Ecto neural progenitor cell (in vitro differentiated cells): ENCODE measurements at places on chromosomes 11 and 22.

DNA sequence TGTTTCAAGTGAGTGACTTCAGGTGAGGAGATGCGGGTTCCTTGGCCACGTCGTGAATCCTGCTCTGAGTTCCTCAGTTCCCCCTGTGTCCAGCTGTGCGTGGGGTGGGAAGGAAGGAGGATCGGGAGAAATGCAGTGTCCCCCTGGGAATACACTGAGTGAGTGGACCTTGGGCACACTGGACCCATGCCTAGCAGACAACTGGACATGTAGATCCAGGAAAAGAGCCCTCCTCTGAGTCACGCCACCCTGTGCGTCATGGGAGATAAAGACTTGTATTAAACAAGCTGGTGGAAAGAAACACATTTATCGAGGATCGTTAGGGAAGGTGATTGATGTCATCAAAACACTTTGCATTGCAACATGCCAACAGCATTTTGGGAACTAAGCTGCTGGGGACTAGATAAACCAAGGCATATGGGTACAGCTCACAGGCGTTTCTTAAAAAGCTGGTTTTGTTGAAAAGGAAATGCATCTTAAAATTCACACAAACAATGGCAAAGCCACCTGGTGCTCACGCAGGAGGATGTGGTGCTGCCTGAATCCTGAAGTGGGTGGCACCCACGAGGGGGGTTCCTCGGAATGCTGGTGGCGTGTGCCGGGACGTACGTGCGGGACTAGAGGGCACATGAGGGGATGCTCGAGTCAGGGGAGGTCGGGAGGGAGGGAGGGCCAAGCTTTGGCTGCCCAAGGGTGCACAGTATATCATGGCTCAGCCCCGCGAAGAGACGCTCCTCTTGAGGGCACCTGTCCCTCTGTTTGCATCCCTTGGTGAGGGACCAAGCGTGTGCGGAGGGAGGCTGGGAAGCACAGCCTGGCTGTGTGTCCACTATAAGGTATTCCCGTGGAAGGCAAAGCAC lies 303.5 kb downstream of the TBC1D22A start:
- peak; percentile 37 for DNase-seq

DNA sequence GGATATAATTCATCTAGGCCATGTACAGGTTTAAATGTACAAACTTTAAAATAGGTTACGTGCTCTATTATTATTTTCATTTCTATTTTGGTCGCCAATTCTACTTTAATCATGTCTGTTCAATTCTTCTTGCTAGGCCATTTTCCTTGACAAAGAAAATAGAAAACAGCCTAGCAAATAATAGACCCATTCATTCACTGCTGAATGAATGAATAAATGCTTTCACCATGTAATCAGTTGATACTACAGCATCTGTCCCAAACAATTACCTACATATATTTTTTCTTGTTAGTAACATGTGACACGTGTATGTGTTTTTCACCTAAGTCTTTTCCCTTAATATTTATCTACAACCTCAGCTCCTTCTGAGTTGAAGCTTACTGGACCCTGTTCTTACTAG lies 27.5 kb downstream of the SNX19 start:
- no peak for DNase-seq

DNA sequence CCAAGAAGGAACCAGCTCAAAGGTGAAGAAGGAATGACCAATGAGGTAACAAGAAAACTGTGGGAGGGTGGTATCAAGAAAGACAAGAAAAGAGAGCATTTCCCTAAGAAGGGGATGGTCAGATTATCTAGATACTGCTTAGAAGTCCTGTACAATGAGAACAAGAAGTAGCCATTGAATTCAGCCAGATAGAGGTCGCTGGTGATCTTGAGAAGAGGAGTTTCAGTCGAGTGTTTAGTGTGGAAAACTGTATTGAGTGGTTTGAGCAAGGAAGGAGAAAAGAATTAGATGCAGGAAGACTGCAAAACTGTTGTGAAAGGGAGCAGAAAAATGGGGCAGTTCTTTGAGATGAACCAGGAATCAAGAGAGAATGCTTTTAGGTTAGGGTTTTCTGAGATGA lies 74.6 kb upstream of the FAT3 start:
- DNase-seq: no peak

DNA sequence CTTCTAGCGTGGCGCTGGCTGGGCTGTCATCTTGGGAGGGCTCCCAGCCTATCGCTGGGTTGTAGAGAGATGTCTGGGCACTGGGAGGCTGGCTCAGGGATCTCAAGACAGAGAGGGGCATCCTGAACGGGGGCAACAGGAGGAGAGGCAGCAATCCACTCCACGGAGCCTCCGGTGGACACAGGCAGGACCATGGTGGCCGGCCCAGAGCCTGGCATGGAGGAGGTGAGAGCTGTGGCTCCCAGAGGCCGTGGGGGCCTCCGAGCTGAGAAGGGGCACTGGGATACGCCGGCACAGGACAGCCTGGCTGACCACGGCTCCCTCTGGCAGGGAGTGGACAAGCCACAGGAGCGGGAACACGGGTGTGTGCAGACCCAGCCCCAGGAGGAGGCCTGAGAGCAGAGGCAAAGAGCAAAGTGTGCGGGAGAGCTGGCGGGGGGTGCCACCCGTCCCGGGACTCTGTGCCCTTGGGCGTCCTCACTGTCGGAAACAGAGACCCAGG lies 9.1 kb downstream of the MRGPRF start:
- peak; percentile 31 for DNase-seq

DNA sequence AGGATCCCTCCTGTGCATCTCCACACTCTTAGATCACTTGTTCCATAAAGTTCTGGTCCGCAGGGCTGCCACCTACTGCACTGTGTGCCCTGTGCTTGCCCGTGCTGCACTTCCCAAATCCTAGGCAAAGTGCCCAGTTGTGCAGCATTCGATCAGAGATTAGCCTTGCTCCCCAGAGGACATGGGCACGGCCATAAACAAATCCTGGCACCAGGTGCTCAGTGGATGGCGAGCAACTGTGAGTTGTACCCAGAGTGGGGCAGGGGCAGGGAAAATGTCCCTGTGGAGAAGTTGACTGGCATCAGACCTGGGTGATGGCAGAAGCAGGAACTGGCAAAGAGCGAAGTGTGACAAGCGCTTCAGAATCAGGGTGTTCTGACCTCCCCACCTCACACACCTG lies 4.7 kb downstream of the FADS2 start:
- DNase-seq: no peak

DNA sequence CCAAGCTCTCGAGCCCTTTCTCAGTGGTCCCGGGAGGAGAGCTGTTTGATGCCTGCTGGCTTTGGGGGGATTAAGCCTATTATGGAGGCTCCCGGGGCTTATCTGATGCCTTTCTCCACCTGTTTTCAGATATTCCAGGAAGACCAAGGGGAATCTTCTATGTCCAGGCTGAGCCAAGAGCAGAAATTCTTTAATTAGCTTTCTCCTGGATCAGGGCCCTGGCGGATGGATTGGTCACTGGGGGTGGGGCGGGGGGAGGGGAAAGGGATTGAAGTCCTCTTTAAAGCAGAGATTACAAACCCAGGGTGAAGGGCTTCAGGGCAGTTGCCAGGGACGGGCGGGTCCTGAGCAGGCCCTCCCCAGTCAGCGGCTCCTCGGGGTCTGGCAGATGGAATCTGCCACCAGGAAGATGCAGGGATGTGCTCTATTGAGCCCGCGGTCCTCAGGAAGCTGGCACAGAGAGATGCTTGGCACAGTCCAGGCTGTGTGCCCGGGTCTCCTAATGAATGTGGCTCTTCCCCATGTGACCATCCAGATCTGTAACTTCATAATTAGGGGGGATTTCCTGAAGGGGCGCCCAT lies 33.6 kb downstream of the MACROD1 start:
- no peak for DNase-seq

DNA sequence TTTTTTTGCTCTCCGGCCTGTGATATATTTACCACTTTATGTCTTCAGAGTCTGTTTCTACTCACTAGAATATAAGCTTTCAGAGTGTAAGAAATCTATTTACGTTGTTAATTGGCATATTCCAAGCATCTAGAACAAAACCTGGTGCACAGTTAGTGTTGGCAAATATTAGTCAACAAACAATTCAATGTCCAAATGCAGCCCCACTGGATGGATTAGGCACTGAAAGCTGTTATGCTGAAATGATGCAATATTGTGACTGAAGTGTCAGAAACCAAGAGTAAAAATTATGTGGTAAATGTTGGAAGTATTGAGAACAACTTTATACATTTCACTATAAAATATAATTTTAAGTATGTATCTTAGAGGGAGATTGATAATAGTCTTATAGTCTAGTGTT lies 24.8 kb downstream of the CASP4 start:
- DNase-seq: no peak

DNA sequence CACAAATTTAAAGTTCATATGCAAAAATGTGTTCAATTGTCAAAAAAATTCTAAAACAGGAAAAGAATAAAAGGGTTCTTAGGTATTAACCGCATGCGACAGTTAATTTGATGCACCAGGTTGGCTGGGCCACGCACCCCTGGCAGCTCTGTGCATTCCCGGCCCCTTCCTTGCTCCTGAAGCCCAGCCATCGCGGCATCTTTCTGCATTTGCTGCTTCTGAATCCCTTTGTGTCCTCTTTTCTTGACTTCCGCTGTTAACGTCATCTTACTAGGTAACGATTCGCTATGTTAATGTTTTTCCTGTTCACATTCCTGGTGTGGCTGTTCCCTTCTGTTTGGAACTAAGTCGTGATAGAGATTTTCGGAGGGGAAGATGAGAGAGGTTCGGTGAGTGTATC lies 7.9 kb upstream of the KLHDC7B start:
- no peak for DNase-seq

- DNase-seq: no peak
These were observed 6.8 kb downstream of the INS start for GRCh38 chr11:2154195-2154585.

- peak; percentile 49 for DNase-seq
These were observed 19.2 kb downstream of the PIM3 start for GRCh38 chr22:49979587-49980264.

DNA sequence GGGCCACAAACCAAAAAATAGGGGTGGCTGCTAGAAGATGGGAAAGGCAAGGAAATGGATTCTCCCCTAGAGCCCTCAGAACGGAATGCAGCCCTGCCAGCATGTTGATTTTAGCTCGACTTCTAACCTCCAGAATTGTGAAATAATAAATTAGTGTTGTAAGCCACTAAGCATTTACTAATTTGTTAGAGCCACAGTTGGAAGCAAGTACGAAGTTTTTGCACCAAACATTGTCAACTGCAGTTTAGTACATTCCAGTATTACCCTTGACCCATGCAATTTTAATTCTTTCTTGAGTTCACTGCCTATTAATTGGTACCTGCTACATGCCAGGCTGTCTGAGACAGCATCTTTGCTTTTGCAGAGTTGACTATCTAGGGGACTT lies 32.2 kb downstream of the PARVA start:
- DNase-seq: no peak

DNA sequence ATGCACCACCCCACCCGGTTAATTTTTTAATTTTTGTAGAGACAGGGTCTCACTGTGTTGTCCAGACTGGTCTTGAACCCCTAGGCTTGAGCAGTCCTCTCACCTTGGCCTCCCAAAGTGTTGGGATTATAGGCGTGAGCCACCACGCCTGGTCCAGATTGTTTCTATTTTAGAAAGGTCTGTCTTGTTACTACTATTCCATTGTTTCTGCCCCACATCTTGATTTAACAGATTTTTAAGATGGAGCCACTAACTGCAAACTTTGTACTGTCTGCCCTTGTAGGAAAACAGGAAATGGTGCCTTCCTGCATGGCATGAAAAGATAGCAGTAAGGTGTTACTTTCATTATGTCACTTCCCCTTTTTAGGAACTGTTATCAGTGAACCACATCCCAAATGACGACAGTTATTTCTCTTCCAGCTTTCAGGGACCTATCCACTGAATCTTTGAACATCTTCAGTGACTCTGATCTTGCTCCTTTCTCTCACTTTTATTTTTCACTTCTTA lies 23.2 kb downstream of the TAF1D start:
- DNase-seq: no peak

DNA sequence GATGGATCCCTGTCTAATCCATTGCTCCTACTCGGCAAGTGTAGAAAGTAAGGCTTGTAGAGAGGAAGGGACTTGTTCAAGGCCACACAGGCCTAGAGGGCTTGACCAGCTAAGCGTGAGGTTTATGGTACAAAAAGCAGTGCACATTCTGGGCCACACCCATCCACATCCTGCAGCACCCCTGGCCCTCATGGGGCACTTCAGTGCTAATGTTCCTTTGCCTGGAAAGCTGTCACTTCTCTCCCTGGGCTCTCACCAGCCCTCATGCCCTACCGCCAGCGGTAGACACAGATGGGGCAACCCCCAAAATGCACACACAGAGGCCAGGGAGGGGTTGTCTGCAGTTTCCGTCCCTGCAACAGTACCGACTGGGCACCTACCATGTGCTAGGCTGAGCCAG lies 7.1 kb upstream of the MGAT3 start:
- DNase-seq: no peak

DNA sequence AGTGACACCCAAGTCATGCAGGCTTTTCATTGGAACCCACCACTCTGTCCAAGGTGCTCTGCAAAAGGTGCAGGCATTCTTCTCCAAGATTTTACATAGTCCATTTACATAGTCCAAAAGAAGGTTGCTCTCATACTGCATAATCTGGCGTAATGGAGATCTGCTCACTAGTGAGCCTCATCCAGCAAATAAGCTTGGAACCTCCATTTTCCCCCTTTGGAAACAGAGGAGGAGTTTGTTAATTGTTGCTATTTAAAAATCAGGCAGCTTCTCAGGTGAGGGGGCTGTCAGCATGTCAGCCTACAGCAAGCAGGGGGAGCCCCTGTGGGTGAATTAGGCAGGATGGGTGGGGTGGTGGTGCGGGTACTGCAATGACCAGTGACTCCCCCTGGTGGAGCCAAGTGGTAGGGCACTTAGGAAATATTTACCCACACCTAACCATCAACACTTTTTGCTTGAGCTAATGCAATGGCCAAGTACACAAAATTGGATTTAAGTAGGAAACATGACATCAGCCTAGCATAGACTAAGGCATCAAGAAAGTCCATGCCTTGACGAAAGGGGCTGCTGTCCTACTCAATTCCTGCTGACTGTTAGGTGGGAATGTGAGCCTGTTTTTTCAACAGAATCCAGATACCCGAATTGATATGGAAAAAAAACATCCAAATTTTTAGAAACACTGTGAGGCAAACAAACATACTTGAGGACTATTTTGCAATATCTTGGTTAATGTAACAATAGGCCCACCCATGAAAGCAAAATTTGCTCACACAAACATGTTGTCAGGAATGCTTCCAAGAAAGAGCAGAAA lies 64.5 kb downstream of the AMBRA1 start:
- peak; percentile 81 for DNase-seq

GRCh38 chr11:30861531-30861930 lies 275.4 kb upstream of the MPPED2 start:
- no peak for DNase-seq

GRCh38 chr11:33515347-33515746 lies 185.3 kb downstream of the C11orf91 start:
- DNase-seq: no peak

GRCh38 chr11:128610721-128611617 lies 23.6 kb upstream of the ETS1 start:
- DNase-seq: no peak
